ENCODE measurements at places on chromosomes 13 and 19.

- DNase-seq, result no peak
Measured at GRCh38 chr13:41389580-41389979, 67.8 kb upstream of the RGCC start.

GRCh38 chr13:95703576-95703975, 26.6 kb downstream of the DNAJC3 start:
- DNase-seq, result no peak

- DNase-seq, result no peak
Measured at GRCh38 chr13:110268576-110269185, 38.3 kb downstream of the COL4A1 start.

GRCh38 chr13:61410669-61411297, 4.9 kb downstream of the PCDH20 start:
- DNase-seq, result no peak

DNA sequence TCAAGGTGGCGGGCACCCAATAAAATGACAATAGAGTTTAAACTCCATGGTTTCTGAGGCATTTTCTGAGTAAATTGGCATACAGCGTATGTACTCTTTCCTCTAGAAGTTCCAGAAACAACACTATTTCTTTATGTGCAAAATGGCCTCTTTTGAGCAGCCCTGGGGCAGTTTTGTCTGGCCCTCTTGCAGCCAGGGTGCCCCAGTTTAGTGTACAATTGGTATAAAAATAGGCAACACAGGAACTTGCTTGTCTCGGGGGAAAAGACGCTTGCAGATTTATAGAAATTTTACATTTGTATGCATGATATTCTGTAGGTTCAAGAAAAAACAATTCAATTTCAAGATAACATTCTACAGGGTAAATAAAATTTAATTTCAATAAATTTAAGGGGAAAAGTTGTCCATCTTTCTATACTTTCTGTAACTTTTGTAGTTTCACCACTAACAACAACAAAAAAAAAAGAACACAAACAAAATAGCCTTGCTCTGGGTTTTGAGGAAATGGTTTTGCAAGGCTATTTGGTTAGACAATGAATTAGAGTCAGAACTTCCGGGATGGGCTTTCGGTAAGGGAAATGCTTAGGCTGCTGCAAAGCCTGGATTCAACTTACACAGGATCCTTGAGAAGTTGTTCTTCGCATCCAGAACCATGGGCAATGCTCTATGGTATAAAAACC, 45.3 kb downstream of the LRCH1 start:
- DNase-seq, result no peak

DNA sequence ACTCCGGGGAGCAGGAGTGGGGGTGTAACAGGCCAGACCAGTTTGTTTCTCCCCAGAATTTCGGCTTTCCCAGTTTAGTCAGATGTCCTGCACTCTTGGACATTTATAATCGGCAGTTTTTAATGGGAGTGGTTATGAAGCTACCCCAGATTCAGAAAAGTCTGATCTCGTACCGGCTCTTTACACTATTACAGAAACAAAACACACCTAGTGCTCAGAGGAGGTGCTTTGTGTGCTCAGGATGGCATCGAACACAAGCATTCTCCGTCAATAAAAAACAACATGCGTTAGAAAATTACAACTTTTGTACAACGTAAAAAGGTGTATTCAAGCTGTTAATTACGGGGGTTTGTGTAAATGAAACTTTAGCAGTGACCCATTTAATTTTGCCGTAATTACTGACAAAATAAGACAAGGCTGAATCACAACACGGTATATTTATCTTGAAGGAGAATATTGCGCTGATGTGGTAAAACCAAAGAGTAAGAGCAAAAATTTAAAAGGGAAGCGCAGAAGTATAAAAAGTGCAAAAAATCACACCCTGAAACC, 6.6 kb upstream of the SOX1 start:
- DNase-seq, result no peak

DNA sequence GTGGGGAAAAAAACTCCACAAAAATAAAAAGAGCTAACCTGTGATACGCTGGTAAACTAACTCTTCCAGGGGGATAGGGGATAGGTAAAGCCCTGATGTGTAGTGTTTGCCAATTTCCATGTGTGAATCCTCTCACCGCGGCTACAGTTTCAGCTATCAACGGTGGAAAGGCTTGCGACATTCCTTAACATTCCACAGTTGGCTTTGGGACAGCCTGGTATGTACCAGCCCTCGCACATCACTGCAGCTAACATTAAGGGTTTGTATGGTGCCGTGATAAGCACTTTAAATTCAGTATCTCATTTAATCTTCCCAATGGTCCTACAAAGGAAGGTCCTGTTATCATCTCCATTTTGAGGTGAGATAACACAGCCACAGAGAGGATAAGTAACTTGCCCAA, 112.4 kb downstream of the KATNAL1 start:
- DNase-seq, result no peak

- no peak for DNase-seq
Measured at GRCh38 chr19:54376610-54377285, 12.0 kb upstream of the LAIR1 start.

- no peak for DNase-seq
Measured at GRCh38 chr13:98345107-98345935, 168.3 kb upstream of the RNF113B start.

DNA sequence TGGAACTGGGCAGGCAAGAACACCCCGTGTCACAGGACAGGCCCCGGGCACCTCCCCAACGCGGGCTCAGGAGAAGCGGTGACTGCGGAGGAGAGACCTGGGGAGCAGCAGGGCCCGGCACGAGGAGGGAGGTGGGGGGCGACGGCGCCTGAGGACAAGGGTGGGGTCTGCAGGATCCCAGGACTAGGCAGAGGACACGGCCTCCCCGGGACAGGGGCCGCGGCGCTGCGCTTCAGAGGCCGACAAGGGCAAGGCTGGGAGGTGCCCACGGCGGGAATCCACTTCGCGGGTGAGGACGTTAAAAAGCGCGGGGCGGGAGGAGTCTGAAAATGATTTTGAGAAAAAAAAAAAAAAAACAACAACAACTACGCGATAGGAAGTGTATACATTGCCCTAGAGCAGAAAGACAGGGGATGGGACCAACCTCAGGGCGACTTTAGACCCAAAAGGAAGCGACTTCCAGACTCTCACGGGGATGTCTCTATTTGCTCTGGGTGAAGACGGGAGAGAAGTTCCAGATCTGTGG, 44.9 kb downstream of the ZNF611 start:
- DNase-seq, result peak; percentile 4

GRCh38 chr19:18496167-18496979, 25.5 kb downstream of the ELL start:
- peak; percentile 86 for DNase-seq

DNA sequence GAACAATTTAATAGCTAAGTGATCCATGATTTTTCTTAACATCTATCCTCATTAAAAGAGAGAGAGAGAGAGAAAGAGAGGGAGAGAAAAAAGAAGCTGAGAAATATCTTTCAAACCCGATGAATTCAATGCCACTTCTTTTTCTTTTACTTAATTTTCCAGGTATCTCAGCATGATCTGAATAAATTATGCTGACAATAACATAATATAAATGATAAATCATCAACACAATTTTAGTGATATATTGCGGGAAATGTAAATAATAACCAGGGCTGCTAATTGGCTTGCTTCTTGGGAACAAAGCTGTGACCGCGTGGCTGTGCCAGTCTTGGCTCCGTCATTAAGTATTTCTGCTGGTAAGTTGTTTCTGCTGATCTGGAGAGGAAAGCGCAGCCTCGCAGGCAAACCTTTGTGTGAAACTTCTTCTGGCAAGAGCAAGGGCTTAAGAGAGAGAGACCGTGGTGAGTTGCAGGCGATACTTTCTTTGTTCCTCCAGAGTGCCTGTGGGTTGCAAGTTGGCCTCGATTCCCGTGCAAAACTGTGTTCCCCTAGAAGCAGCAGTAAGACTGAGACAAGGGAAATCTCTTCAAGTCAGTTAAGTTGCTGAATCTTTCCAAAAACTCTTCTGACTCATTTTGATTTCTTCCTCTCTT, 489.1 kb upstream of the TSHZ3 start:
- DNase-seq, result no peak

DNA sequence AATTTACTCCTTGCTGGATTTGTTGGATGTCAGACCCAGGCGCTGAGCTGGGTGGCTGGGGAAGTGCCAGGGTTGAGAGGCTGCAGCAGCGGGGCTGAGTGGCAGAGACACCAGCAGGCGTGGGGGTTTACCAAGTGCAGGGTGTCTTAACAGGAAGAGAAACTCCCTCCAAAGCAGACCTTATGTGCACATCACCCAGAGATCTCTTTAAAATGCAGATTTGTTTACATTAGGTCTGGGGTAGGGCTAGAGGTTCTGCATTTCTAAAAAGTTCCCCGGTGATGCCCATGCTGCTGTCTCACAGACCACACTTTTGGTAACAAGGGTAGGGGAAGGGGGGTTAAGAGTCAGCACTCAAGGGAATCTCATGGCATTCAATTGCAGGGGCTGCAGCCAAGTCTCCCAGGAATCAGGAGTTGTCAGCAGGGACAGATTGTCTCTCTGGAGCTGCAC, 80.7 kb upstream of the OLFM4 start:
- DNase-seq, result no peak

DNA sequence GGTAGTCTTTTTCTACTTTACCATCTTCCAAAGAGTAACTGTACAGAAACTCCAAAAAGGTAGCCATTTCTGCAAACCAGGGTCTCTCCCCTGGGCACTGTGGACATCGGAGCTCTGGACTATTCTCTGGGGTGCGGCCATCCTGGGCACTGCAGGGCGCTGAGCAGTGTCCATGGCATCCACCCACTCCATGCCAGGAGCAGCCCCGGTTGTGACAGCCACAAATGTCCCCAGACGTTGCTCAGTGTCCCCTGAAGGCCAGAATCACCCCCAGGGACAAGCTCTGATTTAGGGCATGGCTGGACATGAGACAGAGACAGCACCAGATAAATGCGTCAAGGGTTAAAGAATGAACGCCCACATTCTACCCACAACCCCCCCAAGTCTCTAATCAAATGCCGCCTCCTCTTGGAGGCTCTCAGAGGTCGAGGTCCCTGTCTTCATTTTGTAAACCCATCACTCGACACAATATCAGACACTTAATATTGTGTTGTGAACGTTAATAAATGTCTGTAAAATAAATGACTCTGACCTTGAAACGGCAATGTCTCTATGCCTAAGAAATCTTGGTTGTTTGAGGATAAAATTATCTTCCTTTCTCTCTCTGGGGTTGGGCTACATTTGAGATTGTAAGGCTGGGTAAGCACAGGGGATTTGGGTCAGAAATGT, 8.9 kb downstream of the GNG7 start:
- no peak for DNase-seq

DNA sequence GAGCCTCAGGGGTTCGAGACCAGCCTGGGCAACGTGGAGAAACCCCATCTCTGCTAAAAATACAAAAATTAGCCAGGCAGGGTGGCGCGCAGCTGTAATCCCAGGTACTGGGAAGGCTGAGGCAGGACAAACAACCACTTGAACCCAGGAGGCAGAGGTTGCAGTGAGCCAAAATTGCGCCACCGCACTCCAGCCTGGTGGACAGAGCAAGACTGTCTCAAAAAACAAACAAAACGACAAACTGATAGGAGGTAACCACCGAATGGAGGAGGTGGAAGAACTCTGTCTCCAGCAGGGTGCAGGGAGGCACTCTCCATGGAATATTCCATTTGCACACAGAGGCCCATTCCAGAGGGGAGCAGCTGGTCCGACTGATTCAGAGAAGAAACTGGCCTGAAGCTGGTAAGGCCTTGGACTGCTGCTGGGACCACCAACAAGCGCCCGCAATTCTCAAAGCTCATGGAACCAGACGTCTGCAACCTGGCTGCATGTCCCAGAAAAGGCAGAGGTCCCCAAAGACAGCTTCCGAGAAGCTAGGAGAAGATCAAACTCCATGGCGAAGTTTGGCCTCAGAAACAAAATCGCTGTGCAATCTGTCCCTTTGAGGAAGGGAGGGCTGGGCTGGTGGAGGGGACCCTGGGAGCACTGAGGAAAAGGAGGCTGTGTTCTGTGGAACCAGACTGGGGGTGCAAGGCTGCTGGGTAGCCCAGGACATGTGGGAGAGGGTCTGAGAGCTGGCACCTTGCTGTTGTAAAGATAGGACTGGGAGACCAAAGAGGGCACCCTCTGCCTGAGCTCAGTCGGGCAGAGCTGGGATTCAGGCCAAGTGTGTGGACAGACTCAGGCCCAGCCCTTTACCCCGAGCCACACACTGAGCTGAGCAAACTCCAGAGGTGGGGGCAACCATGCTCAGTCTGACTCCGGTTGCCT, 35.2 kb downstream of the SLC25A42 start:
- no peak for DNase-seq

All from CD4-positive, alpha-beta T cell treated with Interleukin-1 beta for 1 hour (primary cell).